ENCODE measurements at places on chromosomes 11 and 22.

DNA sequence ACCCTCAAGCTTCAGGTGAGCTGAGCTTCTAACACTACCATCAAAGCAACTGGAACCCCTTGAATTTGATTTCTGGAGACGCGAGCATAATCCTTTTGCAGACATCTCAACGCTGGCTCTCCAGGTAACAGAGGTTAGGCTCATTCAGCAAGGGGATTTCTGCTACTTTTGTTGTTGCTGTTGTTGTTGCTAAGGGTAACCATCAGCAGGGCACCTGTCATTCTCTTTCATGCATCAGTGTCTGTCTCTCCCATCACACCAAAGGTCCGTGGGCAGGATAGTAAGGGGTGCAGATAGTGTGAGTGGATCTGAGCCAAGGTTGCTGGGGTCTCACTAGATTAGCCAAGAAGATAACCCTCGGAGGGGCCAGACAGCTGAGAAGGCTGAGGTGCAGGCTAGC lies 90.3 kb downstream of the TP53I11 start:
- DNase-seq, result no peak

GRCh38 chr11:128260398-128260797 lies 327.0 kb downstream of the ETS1 start:
- DNase-seq, result no peak

GRCh38 chr11:27212248-27212780 lies 150.7 kb downstream of the CCDC34 start:
- DNase-seq, result no peak

DNA sequence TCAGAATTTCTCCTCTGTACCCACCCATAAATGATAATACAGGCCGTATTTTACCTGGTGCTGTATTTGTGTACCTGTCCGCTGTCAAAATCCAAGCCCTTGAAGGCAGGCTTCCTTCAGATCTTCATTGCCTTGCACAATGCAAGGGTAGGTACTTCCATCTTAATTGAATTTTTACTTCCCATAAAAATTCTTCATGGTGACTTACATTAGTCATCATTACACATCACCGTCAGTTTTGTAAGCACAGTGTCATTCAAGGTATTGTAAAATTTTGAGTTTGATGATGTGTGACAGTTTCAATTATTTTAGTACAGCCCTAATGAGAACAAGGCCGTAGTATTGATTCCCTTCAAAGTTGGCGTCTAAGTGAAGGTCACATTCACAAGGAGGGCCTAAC lies 770 bp upstream of the TSG101 start:
- no peak for DNase-seq

DNA sequence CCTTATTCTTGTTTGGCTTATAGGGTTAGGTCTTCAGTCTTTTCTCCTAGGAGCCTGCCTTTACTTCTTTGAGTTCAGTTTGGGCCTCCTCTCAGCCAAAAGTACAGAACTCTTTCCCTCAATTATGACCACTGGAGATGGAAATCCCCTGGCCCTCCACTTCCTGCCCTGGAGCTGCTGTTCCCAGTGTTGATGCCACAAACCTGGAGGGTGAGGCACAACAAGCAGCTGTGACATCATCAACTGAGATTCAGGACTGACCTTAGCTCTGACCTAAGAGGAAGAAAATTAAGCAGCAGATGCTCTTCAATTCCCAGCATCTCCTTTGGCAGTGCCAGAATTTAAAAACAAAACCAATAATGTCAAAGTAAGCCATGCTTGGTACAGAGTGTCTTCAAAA lies 3.0 kb downstream of the ABTB2 start:
- DNase-seq, result no peak

DNA sequence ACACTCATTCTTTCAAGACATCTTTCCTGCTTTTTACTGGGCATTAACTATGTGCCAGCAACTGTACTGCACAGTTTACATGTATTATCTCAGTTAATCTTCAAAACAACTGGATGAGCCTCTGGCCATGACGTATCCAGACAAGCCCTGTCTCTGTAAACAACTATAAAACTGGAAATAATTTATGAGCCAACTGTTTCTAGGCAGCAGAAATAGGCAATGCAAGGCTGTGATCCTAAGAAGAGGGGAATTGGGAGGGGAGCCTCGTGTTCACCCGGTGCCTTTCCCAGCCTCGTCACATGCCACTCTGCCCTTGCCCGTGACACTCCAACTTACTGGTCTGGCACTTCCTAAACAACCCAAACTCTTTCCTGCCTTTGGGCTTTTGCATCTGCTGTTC lies 82.8 kb downstream of the FBXO7 start:
- DNase-seq, result no peak

- DNase-seq, result no peak
These were observed 1075.0 kb downstream of the BRD1 start for GRCh38 chr22:48752451-48753380.

GRCh38 chr11:17217401-17217800 lies 9.6 kb upstream of the PIK3C2A start:
- no peak for DNase-seq

GRCh38 chr11:19432370-19433061 lies 191.8 kb upstream of the E2F8 start:
- DNase-seq, result no peak

- DNase-seq, result no peak
These were observed 8.1 kb downstream of the TANGO2 start for GRCh38 chr22:20028855-20029549.

GRCh38 chr22:45510376-45511232 lies 7.9 kb downstream of the FBLN1 start:
- no peak for DNase-seq

- DNase-seq, result no peak
These were observed 120.0 kb upstream of the SYT13 start for GRCh38 chr11:45405916-45406670.

DNA sequence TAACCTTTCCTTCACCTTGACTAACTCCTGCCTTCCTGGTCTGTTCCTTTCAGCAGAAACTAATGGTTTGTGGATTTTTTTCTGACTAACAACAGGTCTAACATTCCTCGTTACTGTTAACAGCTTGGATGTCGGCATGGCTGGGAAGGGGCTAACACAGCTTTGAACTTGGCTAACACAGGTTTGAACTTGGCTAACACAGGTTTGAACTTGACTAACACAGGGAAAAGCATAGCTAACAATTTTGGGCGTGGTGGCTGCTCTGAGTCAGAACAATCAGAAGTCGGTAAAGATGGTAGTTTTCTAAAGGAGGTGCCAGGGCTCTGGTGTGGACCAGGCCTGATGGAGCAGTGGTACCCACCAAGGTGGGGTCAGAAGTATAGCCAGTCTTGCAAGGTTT lies 16.1 kb downstream of the MIAT start:
- no peak for DNase-seq

DNA sequence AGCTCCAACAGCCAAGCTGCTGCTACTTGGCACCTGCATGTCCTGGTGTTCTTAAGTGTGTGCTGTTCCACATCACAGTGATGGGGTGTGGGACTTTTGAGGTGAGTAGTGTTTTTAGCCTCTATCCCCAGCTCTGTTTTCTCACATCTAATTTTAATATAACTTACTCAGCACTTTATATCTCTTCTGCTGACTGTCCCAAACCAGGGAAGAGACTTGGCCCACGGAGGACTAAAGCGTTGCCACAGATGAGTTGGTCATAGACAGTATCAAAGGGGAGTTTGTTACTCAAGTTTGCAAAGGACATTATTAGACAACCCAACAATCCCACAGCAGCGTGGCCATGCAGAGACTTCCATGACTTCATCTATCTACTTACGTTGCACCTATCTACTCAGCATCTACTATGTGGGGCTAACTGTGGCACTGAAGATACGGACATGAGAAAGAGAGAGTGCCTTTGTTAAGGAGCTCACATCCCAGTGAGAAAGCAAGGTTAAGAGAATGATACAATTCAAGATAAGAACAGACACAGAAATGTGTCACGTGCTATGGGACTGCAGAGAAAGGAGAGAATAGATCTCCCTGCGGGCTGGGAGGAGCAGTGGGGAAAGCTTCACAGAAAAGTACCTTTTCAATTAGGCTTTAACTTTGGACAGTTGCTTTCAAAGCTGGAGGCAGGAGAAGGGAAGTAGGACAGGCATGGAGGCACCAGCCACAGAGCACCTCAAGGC lies 82.4 kb downstream of the ME3 start:
- no peak for DNase-seq

DNA sequence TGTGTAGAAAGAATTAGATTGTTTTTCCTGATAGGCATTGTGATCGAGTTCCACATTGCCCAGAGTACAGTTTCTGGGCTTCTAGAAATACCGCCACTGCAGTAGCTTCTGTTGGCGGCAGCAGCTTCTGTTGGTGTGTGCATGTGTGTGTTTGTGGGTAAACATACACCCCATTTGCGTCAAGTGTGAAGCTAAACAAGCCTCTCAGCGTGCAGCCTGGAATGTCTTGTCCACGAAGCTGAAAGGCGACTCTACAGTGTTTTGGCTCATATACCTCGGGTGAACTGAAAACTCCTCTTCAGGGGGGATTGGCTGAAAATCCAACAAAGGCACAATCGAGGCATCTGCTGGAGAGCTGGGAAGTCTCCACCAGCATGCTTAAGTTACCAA lies 112.0 kb upstream of the E2F8 start:
- no peak for DNase-seq

- DNase-seq, result no peak
These were observed 47.6 kb downstream of the FLI1 start for GRCh38 chr11:128741511-128741910.

- no peak for DNase-seq
These were observed 29.0 kb downstream of the NECTIN1 start for GRCh38 chr11:119700030-119700429.

GRCh38 chr22:46732513-46732912 lies 5.5 kb downstream of the CERK start:
- no peak for DNase-seq

GRCh38 chr11:12716816-12717215 lies 42.6 kb downstream of the TEAD1 start:
- no peak for DNase-seq

- no peak for DNase-seq
These were observed 31.9 kb upstream of the MUC5AC start for GRCh38 chr11:1125803-1126202.

Measured in stimulated activated CD8-positive, alpha-beta memory T cell treated with anti-CD3 and anti-CD28 coated beads, Interleukin-15, amount 100 ng/mL, for 48 hours (primary cell).